Skin of body (tissue), 3 donors: ENCODE measurements at places on chromosomes 3 and 15. TPM values are rescaled to one million over a fixed set of nuclear protein-coding genes. Genes with fewer than 3 reads are reported as not detected.

GRCh38 chr3:107413264-107413663 is 36.0 kb downstream of the CCDC54 start:
- no peak for DNase-seq

DNA sequence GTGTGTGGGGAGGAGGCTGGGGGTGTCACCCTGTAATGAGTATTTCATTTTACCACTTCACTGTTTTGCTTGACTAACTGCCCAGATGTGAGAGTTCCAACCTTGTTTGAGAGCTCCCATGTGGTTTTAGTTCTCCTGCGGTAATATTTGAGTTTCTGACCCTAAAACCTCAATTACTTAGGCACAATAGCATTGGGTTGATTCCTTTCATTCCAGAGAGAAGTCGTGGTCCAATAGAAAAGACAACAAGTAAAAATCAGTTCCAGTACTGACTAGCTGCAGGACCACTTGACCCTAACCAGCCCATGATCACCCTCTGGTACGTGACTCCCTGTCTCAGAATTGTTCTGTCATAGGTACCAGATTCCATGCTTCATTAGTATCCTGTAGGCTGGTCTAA is 630.4 kb downstream of the CADM2 start:
- DNase-seq, result no peak

GRCh38 chr3:112617285-112617684 is 23.7 kb downstream of the CCDC80 start:
- DNase-seq, result no peak

GRCh38 chr3:97612632-97613031 is 151.9 kb upstream of the ARL6 start:
- DNase-seq, result no peak

GRCh38 chr15:80777826-80778620 is 1.1 kb upstream of the CEMIP start:
- DNase-seq, result no peak

GRCh38 chr3:194352667-194353246 is 1.6 kb upstream of the CPN2 start:
- no peak for DNase-seq

- no peak for DNase-seq
Observed at GRCh38 chr3:143301031-143301901, 181.7 kb downstream of the CHST2 start.

- peak; percentile 64 for DNase-seq
Observed at GRCh38 chr3:55491296-55491816, 4.2 kb upstream of the WNT5A start.

DNA sequence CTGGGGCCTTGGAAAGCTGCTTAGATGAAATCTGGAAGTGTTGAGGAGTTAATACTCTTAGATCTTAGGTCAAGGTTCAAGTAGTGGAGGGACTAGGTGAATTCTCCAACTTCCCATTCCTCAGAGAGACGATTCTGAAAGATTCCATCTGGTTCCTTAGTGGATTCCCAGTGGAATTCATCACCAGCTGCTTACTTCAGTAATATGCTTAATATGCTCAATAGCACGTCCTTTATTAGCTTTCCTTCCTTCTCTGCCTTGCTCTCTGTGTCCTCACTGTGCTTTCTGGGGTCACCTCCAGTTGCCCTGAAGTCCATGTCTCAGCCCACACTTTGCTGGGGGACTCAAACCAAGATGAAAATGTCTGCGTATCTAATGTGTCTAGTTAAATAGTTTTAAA is 31.0 kb downstream of the CEP63 start:
- DNase-seq, result no peak

DNA sequence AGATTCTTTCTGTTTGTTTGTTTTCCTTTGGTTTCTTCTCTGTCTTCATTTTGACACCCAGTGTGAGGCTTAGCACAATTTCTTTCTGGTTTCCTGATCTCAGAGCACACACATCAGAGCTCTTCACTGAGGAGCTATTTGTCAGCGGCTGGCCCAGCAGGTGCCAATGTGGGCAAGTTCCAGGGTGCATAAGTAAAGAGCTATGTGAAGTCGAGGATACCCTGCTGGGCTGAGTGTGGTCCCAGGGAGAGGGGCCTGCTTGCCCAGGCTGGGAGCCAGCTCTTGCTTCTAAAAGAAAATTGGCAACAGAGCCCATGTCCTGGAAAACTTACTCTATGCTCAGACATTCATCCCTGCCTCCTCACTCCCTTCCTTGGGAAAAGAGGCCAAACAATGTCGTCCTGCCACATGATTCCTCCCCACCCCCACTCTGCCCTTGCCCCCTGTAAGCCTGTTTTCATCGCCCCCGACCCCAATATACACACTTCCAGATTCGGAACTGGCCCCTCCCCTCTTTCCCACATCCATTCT is 101.2 kb downstream of the ST8SIA2 start:
- no peak for DNase-seq

DNA sequence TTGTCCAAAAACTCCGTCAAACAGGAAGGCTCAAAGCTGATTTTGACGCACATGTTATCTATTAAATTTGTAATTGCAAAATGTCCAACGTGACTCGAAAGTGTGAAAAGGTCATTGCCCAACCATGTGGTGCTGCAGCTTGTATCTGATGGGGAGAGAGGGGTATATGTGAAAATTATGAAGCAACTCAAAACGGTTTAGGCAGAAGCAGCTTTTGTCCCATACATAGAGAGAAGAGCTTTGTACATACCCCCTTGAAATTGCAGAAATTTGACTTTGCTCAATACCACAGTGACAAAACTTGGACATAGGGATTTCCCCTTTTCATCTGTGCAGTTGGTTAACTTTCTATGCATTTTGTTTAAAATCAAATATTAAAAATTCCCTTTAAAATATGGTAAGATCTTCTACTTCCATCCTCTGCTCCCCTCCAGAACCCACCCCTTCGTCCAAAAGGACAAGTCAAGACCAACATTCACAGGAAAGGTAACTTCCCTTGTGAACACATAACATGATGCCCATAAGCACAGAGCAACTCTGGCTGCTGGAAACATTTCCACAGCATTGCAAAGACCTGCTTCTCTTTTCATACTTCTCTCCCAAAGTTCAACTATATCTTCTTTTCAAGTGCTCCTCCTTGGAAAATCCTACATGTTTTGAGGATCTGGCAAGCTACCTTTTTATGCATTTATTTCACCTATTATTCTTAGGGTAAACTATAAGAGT is 253.7 kb upstream of the THBS1 start:
- DNase-seq, result no peak

DNA sequence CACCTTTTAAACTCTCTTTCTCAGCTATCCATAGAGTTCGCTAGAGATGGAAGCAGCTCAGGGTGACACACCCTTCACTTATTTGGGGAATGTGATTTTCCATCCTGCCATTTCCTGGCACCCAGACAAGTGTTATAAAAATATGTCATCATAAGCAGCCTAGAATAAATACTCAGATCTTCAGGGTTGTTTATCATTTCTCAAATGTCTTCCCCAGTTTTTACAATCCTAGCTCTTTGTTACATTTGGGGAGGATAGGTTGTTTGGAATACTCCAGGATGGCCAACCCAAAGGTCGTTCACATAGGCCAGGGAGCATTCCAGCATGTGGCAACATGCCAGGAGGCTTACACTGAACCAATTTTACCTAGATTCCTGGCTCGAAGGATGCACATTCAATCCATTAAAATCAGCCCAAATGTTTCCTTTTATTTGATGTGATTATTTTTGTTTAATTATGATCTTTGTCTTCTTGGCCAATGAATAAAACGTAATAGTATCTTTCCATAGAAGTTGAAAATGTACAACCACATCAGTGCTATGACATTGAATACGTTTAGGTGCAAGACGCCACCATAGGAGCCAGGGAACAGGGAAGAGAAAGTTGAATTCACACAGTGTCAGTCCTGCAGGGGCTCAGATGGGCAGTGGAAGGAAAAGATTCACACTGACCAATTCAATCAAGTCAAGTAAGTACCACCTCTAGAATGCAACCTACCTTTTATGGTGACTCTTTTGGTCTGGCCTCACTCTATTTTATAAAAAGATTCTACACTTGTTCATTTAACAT is 537.7 kb upstream of the MDFIC2 start:
- DNase-seq, result peak; percentile 38

GRCh38 chr3:81592101-81592500 is 169.3 kb downstream of the GBE1 start:
- no peak for DNase-seq

PLSCR4 gene
- total RNA-seq, result 54.4 TPM

TRPC1 gene
- 21.8 TPM for total RNA-seq

PAQR9 gene
- total RNA-seq, result not detected

UMPS gene
- 25.7 TPM for total RNA-seq

ARID3B gene
- total RNA-seq, result 4.8 TPM

ZNF774 gene
- total RNA-seq, result 1.3 TPM
